ENCODE measurements at places on chromosomes 7 and 10.
A peak's percentile ranks its signal among the peaks of the same experiment; 100 is the strongest.

GRCh38 chr10:89710753-89711152 lies 9.4 kb downstream of the KIF20B start:
- DNase-seq = no peak

GRCh38 chr7:70027867-70028266 lies 429.6 kb downstream of the AUTS2 start:
- DNase-seq = no peak

DNA sequence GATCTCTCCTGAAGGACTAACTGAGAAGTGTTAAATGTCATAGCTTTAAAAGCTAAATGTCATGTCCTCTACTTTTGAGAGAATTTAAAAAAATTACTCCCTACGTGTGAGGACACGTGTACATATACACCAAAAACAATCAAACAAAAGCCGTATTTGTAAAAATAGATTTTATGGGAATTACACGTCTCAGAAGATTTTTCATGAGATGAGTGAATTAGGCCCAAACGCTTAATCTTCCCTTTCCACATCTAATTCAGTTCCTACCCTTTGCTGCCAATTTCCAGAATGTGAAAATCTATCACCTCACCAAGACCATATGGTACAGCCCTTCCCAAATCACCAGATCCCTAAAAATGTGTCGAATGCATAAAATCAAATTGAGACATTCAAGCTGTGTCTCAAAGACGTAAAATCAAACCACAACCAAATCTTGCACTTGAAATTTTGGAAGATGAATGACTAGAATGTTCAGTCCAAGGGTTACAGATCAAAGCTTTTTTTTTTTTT lies 1.0 kb upstream of the CTTNBP2 start:
- no peak for DNase-seq

DNA sequence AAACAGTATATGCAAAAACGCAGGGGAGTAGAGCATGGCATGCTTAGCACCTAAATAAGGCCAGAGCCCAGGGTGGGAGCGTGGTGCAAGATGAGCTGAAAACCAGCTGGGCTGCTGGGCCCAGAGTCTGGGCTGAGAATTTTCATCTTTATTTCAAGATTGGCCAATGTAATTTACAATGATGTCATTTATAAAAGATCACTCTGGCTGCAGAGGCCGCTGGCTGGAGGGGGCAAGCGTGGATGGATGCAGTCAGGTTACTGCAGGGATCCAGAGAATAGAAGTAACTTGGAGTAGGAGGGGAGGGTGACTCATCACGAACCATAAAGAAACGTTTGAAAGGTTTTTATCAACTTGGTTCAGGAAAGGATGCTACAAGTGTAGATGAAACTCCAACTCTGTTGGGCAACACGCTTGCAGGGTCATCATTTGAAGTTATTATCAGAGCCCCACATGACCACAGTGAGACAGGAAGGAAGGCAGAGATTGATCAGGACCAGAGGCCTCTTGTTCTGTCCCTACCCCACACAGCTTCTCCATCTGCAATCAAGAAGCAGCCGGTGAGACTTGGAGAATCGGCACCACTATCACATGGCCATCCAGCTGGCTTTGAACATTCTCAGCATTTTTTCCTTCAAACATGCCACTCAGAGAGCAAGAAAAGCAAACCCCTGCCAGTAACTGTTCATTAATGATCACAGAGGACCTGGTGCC lies 49.2 kb downstream of the ODAD2 start:
- DNase-seq = no peak

GRCh38 chr7:4764402-4765007 lies 10.9 kb upstream of the AP5Z1 start:
- no peak for DNase-seq

- no peak for DNase-seq
Measured at GRCh38 chr7:101893341-101894082, 76.1 kb downstream of the CUX1 start.

DNA sequence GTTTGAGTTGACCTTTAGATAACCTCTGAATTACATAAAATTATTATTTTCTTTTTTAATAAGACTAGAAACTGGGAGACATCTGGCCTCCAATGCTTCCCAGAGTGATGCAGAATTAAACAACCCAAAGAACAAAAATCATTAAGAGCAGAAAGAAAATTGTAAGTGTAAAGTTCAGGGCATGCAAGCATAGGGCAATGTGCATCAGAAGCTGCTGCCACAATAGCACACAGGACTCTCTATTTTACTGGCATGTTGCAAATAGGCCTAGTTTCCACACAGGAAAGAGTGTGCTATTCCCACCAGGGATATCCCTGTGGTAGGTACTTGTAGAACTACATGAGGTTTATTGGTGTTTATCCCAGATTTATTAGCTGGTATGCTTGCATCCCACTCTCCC lies 20.5 kb upstream of the STEAP2 start:
- DNase-seq = no peak

DNA sequence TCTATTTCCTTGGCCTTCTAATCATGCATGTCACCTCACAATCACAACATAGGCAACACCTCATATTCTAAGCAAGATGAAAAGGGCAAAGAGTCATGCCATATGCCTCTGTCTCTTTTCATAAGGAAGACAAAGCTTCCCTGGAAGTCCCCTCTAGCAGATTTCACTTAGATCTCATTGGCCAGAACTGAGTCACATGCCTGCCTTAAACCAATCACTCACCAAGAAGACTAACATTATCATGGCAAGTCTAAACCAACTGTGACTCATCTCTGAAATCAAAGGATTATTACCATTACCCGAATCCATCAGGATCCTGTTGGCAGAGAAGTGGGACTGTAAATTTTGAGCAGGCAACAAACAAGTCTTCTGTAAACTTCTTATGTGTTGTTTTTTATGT lies 27.8 kb downstream of the CAV1 start:
- no peak for DNase-seq

DNA sequence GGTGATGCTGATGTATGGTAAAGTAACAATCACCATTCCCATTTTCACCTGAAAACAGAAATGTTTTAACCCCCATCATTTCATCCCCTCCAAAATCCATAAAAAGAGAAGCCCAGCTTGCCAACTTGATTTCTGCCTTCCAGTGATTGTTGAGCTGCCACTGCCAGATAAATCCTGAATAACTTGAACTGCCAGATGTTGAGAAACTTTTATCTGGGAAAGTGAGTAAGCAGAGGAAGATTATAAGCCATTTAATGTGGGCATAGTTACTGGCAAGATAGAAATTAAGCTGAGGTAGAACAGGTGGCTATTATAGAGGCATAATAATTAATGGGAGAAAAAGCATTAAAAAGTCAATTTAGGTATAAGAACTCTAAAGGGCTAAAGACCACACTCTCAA lies 534.1 kb downstream of the ANKRD7 start:
- no peak for DNase-seq

DNA sequence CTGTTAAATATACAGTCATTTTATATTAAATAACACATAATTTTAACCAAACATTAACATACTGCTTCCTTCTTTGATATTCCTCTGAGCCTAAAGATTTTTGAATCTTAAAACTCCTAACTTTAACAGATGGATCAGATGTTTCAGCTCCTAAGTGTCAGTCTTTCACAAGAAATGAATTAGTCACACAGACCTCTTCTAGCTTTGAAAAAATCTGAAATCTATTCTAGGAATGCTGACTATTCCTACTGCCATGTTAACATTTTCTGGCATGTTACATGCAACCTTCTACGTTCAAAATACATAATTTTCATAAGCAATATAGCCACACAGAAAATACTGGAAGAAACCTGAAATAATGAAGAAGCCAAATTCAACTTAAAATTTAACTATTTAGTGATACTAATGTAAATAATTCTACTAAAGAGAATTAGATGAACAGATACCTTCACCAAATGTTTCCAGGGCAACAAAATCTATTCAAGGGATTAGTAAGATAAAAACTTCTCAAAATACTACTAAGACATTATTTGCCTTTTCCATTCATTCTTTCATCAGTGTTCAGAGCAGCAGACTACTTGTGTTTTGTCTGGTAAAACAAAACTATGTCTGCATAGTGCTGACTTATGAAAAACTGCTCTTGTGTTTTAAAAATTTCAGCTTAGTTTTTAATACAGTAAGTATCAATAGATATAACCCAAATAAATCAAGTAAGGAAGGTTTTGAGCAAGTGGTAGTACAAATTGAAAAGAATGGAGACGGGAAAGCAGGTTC lies 9.2 kb downstream of the JMJD1C start:
- no peak for DNase-seq

DNA sequence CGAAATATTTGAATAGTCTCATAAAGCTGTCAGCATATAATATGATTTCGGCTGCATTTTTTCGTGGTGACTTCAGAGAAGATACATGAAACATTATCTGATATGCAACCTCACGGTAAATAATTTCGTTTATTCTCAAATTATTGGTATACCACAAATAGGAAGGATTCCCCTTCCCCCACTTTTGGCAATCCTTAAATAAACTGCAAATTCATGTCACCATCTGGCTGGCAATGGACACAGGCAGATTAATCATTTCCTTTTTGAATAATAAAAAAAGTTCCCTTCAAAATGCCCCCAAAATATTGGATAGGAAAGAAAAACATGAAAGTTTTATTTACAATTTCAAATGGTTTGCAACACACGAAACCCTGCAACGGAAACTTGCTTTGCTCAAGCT lies 234.5 kb upstream of the MEOX2 start:
- DNase-seq = no peak

DNA sequence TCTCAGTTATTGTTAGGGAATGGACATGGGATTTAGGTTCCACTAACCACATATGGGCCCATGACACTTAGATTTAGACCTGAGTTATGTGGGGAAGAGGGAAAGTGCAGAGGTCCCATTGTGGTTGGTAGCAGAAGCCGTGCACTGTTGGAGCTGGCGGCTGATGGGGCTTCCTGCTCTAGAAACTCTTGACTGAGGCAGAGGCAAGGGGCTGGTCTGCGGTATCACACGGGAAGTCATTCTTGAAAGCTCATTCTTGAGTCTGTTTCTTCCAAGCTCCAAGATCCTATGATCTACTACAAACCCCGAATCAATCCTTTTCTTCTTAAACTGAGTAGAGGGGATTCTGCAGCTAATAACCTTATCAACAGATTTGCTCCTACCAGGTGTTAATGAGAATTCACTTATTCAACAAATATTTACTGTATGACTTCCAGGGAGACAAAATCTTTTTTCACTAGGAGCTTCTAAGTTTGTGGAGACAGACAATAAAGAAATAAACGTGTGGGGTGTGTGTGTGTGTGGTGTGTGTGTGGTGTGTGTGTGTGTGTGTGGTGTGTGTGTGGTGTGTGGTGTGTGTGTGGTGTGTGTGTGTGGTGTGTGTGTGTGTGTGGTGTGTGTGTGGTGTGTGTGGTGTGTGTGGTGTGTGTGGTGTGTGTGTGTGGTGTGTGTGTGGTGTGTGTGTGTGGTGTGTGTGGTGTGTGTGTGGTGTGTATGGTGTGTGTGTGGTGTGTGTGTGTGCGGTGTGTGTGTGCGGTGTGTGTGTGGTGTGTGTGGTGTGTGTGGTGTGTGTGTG lies 57.1 kb downstream of the AOC1 start:
- DNase-seq = peak; percentile 24

DNA sequence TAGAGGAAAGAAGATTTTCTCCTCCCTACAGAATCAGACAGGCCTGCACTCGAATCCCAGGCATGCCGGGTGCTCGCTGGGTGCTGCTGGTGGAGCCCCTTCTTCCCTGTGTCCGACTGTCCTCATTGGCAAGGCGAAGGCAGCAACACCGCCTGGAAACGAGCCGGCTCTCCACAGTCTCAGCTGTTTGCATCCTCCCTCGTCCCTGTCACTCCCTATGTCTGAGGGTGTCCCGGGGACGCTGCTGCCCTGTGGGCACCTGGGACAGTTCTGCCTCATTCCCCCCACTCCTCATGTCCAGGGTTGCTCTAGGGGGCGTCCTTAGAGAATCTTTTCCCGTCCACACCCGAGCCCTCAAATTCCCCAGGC lies 31.6 kb upstream of the TMEM72 start:
- no peak for DNase-seq

GRCh38 chr7:28330384-28331070 lies 81.8 kb upstream of the CREB5 start:
- DNase-seq = no peak

GRCh38 chr10:72083790-72084459 lies 4.4 kb downstream of the SPOCK2 start:
- no peak for DNase-seq

DNA sequence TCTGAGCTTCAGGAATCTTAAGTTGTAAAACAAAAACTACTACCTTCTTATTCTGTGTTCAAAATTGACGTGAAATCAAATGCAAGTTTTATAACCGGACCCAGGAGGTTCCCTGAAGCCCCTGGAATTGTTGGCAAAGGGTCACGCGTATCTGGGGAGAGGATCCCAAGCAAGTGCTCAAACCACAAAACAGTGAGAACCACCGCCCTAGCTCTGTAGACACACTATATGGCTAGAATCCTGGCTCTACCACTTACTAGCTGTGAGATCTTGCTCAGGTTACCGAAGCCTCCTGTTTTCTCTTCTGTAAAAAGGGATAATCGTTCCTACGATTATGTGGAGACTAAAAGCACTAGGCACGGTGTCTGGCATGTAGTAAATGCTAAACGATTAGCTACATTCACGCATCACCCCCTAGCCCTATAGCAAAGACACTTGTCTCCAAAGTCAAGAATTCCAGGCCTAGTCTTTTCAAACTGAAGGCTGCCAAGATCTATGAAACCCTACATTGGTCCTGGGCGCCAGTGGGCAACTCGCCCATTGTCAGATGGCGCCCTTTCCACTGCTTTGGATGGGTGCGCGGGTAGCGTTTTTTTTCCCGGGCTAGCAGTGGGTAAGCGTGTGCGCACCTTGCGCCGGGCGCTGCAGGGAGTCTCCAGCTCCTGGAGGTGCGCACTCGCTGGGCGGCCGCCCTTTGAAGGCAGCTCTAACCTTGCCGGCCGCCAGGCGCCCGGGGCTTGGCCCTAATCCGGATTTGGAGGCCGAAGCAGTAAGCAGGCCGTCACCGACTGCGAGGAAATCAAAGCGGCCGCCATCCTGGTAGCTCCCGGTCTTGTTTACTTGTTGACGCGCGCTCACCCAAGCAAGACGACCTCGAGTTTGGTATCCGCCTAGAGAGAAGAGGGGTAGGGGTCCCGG lies 11.6 kb upstream of the NKX2-3 start:
- DNase-seq = no peak

GRCh38 chr10:104938031-104938430 lies 296.9 kb downstream of the SORCS3 start:
- no peak for DNase-seq

DNA sequence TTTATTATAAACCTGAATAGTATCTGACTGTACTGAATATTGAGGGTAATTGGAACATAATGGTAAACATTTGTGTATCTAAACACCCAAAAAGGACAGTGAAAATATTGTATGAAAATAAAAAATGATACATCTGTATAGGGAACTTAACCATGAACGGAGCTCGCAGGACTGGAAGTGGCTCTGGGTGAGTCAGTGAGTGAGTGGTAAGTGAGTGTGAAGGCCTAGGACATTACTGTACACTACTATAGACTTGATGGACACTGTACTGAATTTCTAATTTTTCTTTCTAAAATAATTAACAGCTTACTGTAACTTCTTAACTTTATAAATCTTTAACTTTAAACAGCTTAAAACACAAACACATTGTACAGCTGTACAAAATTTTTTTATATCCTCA lies 454.5 kb upstream of the FZD8 start:
- DNase-seq = no peak
